ENCODE measurements at places on chromosomes 16 and 17.

DNA sequence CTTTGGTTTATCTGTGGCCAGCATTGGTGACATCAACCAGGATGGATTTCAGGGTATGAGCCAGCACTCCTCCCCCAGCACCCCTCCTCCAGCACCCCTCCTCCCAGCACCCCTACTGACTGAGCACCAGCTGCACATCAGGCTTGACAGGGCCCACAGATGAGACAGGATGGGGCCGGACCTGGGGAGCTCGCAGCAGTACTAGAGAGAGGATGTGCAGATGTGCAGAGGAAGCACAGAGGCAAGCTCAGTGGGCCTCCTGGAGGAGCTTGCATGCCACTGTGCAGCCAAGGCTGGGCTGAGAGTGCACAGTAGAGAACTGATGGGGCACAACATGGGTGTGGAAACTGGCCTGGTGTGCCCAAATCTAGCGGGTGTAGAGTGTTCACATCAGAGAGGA is 16.2 kb downstream of the ITGA3 start:
- DNase-seq = no peak

DNA sequence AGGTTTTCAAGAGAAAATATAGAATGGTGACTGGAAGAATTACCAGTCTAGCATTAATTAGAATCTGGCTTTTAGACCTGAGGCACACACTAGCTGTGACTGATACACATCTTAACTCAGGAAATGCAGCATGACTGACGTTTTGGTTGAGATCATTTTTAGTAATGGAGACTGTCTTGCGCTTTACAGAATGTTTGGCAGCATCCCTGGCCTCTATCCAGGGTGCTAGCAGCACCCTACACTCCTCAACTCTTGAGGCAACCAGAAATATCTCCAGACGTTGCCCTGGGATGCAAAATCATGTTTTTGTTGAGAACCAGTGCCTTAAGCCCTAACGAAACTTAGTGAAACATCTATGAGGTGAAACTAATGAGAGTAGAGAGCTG is 109.0 kb downstream of the HS3ST3A1 start:
- peak; percentile 9 for DNase-seq

- no peak for DNase-seq
These were observed 79.1 kb downstream of the C17orf67 start for GRCh38 chr17:56754523-56755208.

GRCh38 chr17:31698751-31699150 is 160.3 kb downstream of the COPRS start:
- DNase-seq = no peak

- no peak for DNase-seq
These were observed 150.8 kb downstream of the GRIN2A start for GRCh38 chr16:10031473-10031872.

DNA sequence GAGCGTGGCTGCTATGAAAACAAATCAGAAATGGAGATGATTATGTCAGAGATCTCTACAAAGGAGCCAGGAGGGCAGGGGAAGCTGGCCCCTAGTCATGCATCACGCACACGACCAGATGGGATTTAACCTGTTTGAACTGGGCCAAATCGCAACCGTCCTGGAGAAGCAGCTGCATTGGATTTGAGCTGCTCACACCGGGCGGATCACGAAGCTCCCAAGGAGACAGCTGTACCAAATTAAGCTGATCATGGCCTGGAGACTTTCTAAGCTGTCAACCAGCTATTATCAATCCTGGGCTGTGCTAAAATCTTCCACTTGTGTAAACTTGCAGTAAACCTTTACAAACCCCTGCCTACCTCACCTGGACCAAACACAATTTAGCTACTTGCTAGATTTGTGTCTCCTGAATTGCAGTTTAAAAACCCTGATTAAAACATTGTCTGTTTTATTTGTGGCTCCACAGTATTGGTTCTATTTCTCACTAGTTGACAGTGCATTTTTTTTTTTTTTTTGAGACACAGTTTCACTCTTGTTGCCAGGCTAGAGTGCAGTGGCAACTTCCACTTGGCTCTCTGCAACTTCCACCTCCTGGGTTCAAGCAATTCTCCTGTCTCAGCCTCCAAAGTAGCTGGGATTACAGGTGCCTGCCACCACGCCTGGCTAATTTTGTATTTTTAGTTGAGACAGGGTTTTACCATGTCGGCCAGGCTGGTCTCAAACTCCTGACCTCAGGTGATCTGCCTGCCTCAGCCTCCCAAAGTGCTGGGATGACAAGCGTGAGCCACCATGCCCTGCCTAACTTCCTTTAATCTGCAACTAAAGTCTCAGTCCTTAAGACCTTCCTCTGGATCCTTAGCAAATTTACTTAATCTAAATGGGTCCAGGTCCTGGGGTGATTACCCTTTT is 98.3 kb upstream of the GRIN2A start:
- DNase-seq = no peak

GRCh38 chr16:88505405-88506082 is 52.5 kb downstream of the ZFPM1 start:
- DNase-seq = no peak

DNA sequence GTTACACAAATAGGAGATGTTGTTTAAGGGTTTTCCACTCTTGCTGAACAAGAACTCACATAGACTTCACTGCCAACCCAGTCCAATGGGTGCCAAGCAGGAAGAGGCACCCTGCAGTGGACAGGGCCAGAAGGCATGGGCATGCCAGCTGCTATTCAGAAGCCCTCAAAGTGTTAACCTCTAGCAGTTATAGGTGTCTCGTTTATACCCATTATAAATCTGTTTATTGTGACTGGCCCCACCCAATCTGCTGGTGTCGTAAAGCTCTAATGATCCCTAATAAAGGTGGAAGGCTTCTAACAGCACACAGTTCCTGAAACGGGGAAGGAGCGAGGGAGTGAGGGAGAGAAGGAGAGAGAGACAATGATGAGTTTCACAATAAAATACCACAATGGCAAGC is 23.9 kb downstream of the HNF1B start:
- DNase-seq = no peak

- no peak for DNase-seq
These were observed 346.9 kb downstream of the C16orf95 start for GRCh38 chr16:86970279-86970678.

- no peak for DNase-seq
These were observed 842 bp upstream of the TEDC2 start for GRCh38 chr16:2458887-2459646.

- no peak for DNase-seq
These were observed 4.5 kb downstream of the HERPUD1 start for GRCh38 chr16:56936491-56936890.

- peak; percentile 33 for DNase-seq
These were observed 113.5 kb upstream of the RPL38 start for GRCh38 chr17:74089869-74090464.

GRCh38 chr16:21301168-21301894 is 23.2 kb upstream of the CRYM start:
- peak; percentile 87 for DNase-seq

- no peak for DNase-seq
These were observed 227.4 kb upstream of the GSE1 start for GRCh38 chr16:85385463-85386331.

DNA sequence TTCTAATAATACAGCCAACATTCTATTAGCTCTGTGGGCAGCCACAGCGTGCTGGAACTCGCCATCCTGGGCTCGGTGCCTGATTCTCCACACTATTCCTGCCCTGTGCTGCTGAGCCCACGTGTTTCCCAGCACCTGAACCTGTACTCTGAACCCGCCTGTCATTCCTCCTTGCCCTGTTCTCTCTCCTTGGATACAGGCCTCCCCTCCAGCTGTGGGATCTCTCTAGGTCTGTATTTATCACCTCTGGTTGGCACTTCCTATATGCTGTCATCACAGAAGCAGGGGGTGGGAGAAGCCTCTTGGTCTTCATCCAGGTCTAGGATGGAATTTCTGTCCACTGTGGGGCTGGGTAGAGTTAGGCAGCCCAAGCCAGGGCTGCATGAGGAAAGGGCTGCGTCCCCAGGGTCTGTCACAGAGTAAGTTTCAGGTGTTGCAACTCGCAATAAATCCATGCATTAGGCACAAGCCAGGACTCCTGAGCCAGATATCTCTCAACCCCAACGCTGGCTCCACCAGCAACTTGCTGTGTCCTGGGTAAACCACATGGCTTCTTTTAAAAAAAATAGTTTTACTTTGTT is 56.0 kb downstream of the ABAT start:
- DNase-seq = no peak

- no peak for DNase-seq
These were observed at the start of gene CPHXL for GRCh38 chr16:75726390-75726789. Gene CPHXL, minus strand, starts transcription at chr16:75726490. Its CDS starts 48 bp downstream, at chr16:75726442.

DNA sequence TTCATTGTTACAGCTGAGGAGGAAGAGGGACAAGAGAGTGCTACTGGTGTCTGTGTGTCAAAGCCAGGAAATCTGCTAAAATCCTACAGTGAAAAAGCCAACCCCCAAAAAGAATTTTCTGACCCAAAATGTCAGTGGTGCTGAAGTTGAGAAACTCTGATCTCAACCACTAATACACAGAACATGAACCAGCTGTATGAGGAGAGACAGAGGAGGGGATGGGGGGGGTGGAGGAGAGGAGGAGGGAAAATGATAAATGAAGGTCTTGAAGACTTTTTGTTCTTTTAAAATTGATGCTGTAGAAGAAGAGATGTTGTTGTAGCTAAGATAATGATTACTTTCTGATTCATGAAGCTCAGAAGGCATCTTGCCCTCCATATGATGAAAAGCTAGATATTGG is 27.4 kb upstream of the CDRT4 start:
- DNase-seq = no peak

DNA sequence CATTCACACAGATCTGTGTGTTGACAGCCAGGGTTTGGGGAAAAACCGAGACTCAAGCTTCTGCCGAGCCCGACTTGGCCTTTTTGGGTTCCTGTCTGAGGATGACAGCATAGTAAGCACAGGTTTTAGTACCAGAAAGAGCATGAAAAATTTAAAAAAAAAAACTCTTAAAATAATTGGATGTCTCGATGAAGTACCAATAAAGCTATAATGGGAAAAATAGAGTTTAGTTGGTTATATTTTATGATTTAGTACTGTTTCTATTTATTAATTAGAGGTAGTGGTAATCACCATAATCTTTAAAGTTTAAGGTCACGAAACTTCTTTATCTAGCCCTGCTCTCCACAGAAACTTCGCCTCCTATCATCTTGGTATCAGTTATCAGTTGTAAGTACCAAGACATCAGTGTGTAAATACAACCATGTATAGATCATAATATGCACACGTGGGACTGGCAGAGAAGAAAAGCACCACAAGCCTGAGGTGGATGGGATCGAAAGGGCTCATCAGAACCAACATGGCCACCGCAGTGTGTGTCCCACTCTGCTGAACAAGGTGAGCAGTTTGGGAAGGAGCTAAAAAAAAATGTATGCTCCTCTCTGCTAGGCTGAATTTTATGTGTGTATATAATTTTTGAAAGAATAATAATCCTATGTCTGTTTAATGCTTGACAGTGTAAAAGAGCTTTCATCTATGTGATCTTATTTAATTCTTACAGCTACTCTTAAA is 14.4 kb upstream of the EEF2K start:
- no peak for DNase-seq

GRCh38 chr16:58234831-58235595 is 37.1 kb upstream of the CSNK2A2 start:
- DNase-seq = no peak

DNA sequence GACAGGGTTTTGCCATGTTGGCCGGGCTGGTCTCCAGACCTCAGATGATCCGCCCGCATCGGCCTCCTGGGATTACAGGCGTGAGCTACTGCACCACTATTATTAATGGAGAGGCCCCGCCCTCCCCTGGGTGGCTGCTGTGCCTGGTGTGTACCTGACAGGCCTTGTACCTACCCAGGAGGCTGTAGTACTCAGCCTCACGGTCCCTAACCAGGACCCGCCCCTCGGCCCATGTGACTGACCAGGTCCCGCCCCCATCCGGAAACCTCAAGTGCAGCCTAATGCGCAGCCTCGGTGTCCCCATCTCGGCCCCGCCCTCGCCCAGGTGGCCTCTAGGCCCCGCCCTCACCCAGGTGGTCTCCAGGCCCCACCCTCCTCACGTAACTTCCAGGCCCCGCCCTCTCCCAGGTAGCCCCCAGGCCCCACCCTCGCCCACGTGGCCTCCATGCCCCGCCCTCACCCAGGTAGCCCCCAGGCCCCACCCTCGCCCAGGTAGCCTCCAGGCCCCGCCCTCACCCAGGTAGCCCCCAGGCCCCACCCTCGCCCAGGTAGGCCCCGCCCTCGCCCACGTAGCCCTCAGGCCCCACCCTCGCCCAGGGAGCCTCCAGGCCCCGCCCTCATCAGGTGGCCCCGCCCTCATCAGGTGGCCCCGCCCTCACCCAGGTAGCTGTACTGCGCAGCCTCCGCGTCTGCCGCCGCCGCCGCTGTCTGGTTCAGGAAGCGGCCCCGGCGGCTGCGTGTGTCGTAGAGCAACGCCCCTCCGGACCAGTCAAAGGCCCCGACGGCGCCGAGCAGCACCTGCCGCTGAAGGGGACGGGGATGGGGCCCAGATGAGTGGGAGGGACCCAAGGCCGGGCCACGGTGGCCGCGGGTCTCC is 31.0 kb downstream of the HASPIN start:
- DNase-seq = no peak

DNA sequence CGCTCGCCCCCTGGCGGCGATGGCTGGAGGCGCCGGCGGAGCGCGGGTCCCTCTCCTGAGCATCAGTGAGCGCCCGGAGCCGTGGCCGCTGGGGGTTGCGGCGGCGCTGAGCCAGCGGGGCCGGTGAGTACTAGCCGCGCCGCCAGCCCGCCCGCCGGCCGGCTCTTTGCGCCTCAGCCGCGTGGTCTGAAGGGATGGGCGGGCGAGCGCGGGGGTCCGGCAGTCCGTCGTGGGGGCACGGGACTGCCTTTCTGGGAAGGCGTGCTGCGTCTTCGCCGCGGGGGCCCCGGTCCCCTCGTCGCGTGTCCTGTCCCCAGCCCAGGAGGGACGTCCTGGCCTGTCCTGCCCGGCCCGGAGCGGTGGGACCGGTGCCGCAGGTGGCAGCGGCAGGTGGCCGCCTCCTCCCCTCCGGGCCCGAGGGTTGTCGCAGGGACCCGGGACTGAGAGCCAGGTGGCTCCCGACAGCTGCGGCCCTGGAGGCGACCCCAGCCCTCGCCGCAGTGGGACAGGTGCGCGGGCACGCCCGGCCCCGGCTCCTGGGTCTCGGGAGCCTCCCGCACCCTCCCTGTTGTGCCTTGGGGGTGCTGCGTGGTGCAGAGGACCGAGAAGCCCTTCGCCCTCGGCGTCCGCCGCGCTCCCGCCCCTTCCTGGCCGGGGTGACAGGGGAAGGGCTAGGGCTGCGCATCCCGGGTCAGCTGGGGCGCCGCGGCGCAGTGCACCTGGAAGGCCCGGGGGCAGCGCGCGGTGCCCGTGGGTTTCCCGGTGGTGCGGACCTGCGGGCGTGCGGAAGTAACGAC is at the start of gene SPECC1:
SPECC1 (plus strand) TSS at position 58 of the 797 bp plus-strand sequence. CDS start 87,293 bp downstream, outside the sequence.
- DNase-seq = peak; percentile 51
